ENCODE measurements at places on chromosomes 2 and 18.
A peak's percentile ranks its signal among the peaks of the same experiment; 100 is the strongest.

DNA sequence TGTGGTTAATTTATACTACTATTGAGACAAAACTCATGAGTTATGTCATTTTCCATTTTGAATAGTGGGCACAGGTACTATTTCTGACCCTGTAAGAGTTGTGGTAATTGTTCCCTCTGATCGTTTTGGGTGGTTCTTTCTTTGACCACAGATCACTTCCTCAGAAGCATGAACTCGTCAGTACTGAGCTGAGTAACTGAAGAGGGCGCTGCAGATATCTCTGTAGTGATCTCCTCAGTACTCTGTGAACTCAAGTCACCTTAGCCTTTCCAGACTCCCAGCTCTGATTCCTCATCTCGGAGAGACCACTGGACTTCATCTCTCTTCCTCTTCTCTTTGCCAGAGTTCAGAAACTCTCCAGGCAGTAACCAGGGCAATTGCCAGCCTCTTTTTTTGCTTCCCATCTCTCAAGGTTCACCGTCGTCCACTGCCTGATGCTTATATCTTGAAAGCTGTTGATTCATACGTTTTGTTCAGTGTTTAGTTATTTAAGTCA, 9.4 kb upstream of the IL1RL1 start:
- DNase-seq: peak; percentile 52

DNA sequence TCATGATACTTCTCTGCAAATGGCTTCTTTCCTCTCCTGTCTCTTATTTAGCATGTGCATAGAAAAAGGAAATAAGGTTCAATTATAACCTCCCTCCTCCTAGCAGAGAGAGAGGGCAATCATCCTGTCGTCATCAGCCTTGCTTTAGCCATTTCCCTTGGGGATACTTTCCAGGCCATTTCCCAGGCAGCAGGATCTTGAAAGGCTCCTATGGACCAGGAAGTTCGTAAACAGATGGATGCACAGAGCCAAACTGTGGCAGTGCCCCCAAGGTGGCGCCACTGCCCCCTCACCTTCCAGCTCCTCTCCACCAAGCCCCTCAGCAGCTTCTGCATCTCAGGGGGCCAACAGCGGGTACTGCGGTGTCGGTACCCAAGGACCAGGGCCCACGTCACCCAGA, 157.4 kb downstream of the DTNA start:
- peak; percentile 35 for DNase-seq

DNA sequence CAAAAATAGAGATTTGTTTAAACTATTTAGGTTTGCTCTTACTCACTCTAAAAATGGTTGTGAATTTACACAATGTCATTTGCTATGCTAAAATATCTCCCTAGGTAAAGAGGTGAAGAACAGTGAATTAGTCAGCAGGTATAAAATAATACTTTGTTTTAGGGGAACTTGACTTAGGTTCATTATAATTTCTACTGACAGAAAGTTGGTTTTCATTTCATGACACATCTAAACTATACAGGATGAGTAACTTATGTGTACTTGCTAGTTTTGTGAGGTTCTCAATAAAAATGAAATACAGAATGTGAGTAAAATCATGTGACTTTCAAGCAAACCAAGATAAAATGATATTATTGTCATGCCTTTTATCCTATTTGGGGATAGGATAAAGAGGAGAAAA, 66.0 kb downstream of the DIS3L2 start:
- DNase-seq: no peak

- no peak for DNase-seq
These were observed 130.4 kb downstream of the RNF144A start for GRCh38 chr2:7047661-7048060.

GRCh38 chr18:37672932-37673595, 107.5 kb upstream of the CELF4 start:
- no peak for DNase-seq

- DNase-seq: peak; percentile 79
These were observed 577 bp downstream of the IDH1 start for GRCh38 chr2:208254118-208254870.

- DNase-seq: no peak
These were observed 38.4 kb downstream of the PAX8 start for GRCh38 chr2:113240150-113240914.

GRCh38 chr18:56196495-56197225, 441.7 kb downstream of the TXNL1 start:
- DNase-seq: no peak

GRCh38 chr18:62485684-62486083, 37.1 kb upstream of the ZCCHC2 start:
- no peak for DNase-seq

- DNase-seq: no peak
These were observed 48.6 kb downstream of the LAMA1 start for GRCh38 chr18:7068871-7069590.

GRCh38 chr18:42185486-42185885, 230.5 kb downstream of the PIK3C3 start:
- DNase-seq: no peak

GRCh38 chr2:203252818-203253217, 14.0 kb downstream of the CYP20A1 start:
- no peak for DNase-seq

Data from iPS DF 6.9 (cell line).